Right ventricle myocardium superior (tissue), 1 donor: ENCODE measurements at places on chromosomes 1 and 21. TPM values are rescaled to one million over a fixed set of nuclear protein-coding genes. Genes with fewer than 3 reads are reported as not detected.
A peak's percentile ranks its signal among the peaks of the same experiment; 100 is the strongest.

GRCh38 chr1:203271962-203272632, 33.2 kb upstream of the BTG2 start:
- DNase-seq = peak; percentile 48

DNA sequence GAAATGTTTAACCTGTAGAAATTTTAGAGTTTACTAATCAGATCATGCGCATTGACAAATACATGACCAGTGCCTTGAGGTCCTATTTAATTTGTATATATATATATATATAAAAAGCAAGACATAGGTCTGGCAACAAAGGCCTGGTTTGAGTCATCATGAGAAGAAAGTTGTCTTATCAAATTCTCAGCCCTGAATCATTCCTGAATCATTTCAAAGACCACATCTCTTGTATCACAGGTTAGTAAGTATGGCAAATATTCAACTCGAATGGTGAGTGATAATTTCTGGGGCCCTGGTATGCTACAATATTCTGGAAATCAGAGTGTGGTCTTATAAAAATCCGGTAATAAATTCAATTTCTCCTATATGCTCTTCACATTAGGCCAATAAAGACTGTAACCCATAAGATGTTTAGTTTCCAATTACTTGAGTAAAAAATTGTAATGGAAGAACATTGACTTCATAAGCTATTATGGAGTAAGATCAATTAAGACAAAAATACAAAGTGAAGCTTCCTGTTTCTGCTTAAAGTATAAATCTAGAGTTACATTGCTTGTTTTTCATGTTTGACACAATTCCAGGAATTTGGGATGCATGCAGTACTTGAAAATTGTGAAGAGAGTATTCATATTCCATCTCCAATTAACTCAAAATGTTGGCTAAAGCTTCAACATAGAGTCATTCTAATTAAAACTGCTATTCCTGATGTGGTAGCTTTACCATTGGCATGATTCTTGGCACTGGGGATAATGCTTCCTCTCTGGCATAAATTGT, 309.4 kb downstream of the BRINP3 start:
- DNase-seq = no peak

DNA sequence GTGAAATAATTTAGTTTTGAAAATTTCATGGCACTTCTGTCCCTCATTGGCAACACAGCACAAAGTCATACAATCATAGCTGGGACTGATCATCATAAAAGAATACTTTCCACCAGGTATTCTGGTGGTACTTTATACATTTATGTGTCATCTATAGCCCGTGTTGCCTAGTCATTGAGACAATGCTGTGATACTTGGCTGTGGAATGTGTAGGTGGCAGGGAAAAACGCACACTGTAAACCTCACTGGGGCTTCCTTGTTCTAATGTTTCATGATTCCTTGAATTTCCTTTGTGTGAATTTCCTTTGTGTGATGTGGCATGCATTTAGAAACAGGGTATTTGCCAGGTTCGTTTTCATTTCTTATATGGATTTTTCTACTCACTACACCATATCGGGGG, 118.3 kb downstream of the FMN2 start:
- no peak for DNase-seq

DNA sequence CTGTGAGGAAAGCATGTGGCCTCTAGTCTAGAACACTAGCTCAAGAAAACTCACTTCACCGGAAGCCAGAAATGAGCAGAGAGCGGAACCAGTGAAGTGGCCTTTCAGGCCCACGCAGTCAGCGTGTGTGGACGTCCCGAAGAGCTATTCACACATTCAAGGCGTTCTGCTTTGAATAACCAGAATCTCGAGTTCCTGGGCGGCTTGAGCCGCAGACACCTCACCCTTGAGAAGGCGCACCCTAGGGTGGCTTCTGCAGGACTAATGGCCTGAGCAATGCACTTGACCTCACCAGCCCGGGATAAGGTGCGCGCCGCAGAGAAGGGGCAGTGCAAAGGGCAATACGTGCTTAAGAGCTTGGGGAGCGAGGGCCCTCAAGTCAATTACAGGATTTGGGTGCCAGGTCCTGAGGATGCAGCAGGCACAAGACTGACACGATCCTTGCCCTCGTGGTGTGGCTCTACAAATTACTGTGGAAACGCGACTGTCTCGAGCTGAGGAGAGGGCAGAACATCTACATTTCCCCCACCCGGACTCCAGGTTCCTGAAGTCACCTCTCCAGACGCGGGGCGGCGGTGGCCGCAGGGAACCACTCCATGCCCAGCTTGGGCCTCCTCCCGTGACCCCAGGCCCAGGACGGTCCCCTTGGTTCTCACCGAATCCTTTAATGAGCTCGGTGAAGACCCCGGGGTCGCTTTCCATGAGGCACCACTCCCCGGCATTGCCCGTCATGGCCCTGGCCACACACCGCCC, 455 bp downstream of the UCHL5 start:
- DNase-seq = peak; percentile 53

APCS gene
- 0.32 TPM for total RNA-seq

GRCh38 chr1:37153116-37154100, 119.1 kb upstream of the GRIK3 start:
- DNase-seq = no peak

GRCh38 chr1:25437672-25438071, 7.0 kb downstream of the MACO1 start:
- DNase-seq = no peak

DNA sequence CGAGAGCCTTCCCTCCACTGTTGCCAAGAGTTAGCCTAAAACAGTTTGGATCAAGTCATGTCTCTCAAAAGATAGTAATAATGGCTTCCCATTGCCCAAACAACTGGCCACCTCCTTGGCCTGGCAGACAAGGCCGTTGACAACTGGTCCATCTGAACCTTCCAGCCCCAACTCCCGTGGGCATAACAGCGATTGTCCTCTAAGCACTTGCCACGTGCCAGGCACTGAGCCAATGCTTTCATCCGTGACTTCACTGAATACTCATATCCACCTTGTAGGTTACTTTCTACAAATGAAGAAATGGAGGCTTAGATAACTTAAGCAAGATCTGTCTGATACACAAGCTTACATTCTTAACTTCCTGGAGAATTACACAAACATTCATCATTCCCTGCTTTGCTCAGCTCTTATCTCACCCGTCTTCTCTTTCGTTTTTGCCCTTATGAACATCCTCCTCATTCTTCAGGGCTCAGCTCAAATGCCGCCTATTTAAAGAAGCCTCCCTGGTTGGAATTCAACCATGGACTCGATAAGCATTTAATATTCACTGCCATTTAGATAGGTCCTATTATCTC, 106.4 kb downstream of the KCND3 start:
- no peak for DNase-seq

S100A7 gene
- not detected for total RNA-seq

- no peak for DNase-seq
Measured at GRCh38 chr1:106908689-106909088, 147.8 kb upstream of the PRMT6 start.

DNA sequence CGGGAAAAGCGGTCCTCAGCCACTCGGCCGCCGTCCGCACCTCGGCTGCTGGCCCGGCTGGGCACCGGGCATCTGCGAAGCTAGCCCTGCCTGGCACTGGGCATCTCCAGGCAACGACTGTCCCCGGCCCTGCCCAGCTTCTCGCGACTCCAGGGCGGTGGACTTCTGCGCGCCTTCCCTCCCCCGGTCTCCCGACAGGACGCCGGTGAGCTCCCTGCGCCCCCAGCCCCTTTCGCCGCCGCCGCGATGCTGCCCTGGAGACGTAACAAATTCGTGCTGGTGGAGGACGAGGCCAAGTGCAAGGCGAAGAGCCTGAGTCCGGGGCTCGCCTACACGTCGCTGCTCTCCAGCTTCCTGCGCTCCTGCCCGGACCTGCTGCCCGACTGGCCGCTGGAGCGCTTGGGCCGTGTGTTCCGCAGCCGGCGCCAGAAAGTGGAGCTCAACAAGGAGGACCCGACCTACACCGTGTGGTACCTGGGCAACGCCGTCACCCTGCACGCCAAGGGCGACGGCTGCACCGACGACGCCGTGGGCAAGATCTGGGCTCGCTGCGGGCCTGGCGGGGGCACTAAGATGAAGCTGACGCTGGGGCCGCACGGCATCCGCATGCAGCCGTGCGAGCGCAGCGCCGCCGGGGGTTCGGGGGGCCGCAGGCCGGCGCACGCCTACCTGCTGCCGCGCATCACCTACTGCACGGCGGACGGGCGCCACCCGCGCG, 514 bp downstream of the FAM43B start:
- DNase-seq = no peak
